ENCODE measurements at places on chromosomes 1 and 21. TPM values are rescaled to one million over a fixed set of nuclear protein-coding genes. Genes with fewer than 3 reads are reported as not detected.

GRCh38 chr1:244839656-244840055 is 4.2 kb downstream of the COX20 start:
- no peak for DNase-seq

DNA sequence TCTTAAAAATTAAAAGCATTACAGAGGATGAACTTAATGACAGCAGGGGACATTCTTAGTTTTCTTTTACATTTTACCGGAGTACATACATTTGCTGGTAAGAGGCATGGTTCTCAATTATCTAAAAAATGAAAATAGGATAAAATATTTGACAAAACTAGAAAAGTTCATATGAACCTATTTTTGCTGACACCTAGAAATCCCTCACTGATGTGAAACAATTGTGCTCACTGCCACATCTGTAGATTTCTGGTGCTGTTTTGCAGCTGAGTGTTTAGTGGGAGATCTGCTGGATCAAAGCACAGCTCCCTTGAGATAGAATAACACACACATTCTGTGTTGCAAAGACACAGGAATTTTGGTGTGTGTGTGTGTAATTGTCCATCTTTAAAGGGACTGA is 392.9 kb upstream of the B3GALT2 start:
- no peak for DNase-seq

DNA sequence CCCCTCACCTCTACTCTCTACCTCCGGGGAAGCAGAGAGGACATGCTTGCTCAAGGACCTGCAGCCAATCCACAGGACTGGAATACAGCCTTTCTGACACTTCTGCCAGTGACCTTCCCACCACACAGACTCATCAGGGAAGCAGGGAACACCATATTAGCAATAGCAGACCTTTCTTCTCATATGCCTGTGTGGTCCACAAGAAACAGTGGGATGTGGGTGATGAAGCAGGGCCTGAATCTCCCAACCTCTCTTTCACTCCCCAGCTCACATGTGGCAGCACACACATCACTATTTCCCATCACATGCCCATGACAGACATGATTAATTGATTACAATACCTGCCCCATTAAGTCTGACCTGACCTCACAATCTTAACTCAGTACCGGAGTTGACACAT is 695.1 kb downstream of the MATN1 start:
- no peak for DNase-seq

DNA sequence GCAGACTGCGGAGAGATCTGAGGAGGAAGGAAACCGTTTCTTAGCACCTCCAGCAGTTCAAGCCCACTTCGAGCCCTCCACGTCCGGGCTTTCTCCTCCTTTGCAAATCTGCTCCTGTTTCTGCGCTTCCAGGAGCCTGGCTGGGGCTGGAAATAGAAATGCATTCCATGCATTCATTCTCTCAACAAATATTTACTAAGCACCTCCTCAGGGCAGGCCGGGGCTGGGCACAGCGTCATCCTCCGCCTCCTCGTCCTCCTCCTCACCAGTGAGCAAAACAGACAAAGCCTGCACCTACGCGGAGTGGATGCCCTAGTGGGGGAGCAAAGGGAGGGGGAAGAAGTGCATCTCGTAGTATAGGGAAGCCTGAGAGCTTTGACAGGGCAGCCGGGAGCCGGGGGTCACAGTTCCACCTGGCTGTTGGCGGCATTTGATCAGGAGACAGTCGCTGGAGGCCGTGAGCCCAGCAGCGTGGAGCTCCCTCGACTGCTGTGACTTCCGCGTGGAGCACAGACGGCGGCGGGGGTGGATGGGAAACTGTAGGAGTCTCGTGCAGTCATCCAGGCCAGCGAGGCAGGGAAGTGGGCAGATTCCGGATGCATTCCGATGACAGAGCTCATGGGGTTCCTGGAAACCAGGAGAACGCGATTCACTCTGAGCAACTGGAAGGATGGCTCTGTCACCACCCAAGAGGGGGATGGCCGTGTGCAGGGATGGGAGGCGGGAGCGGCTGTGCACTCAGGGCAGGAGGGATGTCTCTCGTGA is 93.5 kb downstream of the SIK1 start:
- DNase-seq: no peak

DNA sequence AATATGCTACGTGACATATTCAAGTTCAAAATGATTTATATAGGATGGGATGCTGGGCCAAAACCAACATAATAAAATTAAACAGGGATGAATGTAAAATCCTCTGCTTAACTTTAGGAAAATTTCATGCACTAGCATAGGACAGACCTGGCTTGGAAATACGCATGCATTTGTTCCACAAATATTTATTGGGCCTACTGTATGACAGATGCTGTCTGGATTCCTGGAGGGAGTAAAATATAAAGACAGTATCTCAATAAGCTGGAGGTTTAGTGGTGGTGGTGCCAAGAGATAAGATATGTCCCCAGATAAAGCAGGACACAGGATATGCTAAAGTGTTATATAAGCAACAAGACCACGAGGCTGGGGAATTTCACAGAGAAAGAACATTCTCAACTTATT is 15.1 kb downstream of the RCSD1 start:
- no peak for DNase-seq

DNA sequence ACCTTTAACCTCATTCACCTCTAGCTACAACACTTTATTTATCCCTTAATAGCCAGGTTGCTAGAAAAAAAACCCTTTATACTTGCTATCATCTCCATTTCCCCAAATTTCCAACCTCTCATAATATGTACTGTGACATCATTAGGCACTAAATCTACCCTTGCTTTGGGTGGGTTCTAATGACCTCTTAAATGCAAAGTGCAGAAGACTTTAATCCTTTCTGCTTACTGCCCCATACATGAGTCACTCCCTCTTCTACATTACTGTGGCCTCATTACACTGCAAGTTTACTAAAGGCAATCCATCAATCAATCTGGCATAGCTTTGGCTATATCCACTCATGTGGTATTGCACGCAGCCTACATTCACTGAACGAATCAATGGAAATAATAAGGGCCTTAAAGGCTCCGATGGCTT is 353.3 kb downstream of the SMYD3 start:
- no peak for DNase-seq

RGSL1 gene
- not detected for total RNA-seq

GRCh38 chr1:165994107-165994506 is 166.7 kb downstream of the UCK2 start:
- DNase-seq: no peak
